NCI-H748 treated with DMSO at 0.1 percent for 48 hours (cell line): ENCODE measurements at places on chromosomes 5 and 9.

DNA sequence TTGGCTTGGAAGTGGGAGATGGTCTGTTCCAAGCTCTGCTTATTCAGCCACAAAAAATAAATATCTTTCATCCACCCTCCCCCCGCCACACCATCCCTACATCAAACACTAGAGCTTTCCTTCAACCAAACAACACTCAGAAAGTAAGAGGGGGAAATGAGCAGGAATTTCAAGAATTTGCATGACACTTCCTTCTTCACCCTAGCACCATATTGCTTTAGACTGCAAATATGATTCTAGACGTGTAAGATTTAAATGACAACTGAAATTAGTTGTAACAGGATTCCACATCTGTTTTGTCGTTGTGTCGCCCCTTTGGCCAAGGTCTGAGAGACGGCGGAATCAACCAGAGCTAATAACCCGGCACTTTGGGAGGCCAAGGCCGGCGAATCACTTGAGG is 88.5 kb downstream of the NDFIP1 start:
- no peak for DNase-seq

DNA sequence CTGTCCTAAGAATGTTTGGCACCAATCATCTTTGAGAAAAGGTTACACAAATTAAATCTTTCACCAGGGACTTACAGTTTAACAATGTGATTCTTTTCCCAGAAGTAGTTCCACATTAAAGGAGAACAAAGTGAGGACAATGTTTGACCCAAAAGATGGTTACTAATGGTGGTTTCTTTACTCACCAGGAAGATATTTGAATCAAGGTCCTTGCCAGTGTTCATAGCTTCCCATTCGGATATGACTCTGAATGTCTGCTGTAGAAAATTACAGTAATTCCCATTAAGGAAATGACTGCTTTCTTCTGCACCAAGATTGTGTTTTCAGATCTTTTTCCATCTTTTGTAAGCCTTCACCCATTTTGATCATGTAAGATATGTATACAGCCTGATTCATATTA is 114.6 kb upstream of the ADAMTSL1 start:
- no peak for DNase-seq

- DNase-seq = no peak
Measured at GRCh38 chr5:155147222-155147621, 133.7 kb downstream of the KIF4B start.

GRCh38 chr9:110125207-110125751 is 82.7 kb downstream of the C9orf152 start:
- no peak for DNase-seq

- no peak for DNase-seq
Measured at GRCh38 chr9:97766092-97766491, 69.0 kb upstream of the XPA start.

- DNase-seq = no peak
Measured at GRCh38 chr9:27441741-27442070, 82.4 kb upstream of the IFNK start.

DNA sequence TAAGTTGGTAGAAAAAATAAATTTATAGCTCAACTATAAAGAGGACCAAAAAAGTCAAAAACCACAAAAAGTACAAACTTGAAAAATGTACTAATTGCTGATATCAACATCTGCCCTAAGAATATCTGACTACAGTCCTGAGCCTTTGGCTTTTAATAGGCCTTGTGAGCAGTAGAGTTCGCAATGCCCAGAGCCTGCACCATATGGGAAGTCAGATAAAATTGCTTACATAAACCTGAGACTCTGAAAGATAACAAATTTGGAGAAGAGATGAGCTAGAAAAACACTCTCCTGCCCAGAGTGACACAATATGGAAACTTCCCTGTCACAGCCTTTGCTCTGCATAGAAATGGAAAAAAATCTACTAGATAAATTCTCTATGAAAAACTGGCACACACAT is 368.0 kb upstream of the GRIN3A start:
- no peak for DNase-seq

DNA sequence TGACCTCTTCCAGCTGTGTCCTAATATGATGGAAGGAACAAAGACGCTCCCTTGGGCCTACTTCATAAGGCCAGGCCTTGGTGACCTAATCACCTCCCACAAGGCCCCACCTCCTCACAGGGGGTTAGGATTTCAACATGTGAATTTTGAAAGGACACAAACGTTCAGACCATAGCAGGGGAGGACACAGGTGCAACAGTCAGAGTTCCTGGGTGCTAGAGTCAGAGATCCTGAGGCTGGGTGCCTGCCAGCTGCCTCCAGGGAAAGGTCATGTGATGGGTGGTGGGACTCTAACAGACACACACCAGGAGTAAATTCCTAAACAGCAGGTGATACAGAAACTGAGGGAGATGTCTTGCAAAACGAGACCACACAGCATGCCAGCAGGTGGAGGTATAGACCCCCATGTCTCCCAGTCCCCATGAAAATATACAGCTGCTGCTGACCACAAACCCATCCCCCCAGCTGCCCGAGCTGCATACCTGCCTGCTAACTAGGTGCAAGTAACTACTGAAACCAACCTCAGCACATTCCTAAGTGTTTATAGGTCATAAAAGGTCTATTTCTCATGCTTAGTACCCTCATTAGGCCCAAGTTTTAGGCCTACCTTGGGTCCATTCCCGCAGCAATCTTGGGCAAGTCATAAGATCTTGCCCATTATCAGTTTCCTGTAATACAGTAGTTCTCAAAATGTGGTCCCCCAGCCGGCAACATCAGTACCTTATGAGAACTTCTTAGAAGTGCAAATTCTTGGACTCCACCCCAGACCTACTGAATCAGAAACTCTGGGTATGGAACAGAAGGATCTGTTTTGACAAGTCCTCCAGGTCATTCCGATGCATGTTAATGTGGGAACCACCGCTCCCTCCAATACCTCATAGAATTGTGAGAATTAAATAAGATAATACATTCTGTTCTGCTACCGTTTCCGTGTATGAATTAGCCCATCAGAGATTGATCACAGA is 245.3 kb downstream of the ENC1 start:
- DNase-seq = no peak

- no peak for DNase-seq
Measured at GRCh38 chr5:38994324-38994927, 79.8 kb downstream of the RICTOR start.

DNA sequence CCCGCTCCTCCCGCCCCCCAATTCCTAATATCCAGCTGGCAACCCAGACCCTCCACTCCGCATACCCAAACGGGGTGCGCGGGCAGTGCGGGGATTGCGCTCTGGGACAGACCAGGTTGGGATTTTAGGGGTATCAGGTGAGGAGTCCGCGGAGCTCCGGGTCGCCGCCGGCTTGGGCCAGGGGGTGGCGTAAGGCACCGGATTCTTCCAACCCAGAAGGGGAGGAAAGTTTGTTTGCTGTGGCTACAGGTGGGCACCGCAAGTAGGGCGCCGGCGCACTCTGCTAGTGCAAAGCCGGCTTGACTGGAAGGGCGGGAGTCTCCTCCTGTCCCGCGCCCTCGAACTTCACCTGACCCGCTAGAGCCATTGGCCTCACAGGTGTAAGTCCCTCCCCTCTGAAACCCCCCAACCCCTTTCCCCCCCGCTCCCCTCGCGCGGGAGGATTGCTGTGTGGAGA is 709 bp downstream of the IQGAP2 start:
- DNase-seq = no peak

GRCh38 chr5:157835041-157835440 is 23.9 kb downstream of the CLINT1 start:
- DNase-seq = no peak

GRCh38 chr5:53892224-53892623 is 331.8 kb downstream of the NDUFS4 start:
- no peak for DNase-seq

- no peak for DNase-seq
Measured at GRCh38 chr9:115234094-115234493, 116.1 kb upstream of the TNC start.

DNA sequence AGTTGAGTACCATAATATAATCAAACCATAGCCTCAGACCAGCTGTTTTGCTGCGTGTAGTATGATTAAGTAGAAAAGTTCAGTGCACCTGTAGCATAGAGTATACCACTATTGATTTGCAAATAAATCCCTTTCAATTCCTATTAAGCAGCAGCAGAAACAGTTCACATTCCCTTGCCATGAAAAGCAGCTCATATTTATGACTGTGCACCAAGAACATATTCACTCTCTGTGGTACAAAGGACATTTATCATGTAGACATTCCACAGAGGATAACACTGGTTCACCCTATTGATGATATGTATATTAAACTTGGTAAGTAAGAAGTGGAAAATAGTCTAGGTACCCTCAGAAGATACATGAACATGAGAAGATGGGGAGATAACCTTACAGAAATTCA is 1689.1 kb upstream of the CDH6 start:
- no peak for DNase-seq

GRCh38 chr5:83914662-83915418 is 194.2 kb upstream of the HAPLN1 start:
- no peak for DNase-seq
